ENCODE measurements at places on chromosomes 6 and 20. TPM values are rescaled to one million over a fixed set of nuclear protein-coding genes. Genes with fewer than 3 reads are reported as not detected.

DNA sequence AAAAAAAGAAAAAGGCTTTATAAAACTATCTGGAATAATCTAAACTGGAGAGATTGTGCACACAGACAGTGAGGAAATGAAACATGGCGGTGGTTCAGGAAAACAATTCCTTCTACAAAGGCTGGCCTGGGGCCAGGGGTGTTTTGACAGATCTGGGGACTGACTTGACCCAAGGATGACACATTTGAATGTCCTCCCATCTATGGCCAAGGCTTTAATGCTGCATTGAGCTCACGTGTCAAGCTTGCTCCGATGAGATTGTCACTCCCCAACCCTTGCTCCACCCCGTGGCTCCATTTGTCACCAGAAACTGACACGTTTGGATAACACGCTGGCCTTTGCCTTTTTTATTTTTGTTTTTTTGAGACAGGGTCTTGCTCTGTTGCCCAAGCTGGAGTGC is 156.1 kb downstream of the ZFP64 start:
- no peak for DNase-seq

- DNase-seq, result peak; percentile 81
These were observed 11.0 kb downstream of the UNC5CL start for GRCh38 chr6:41027799-41028560.

- DNase-seq, result no peak
These were observed 21.5 kb downstream of the EZR start for GRCh38 chr6:158797331-158798310.

DNA sequence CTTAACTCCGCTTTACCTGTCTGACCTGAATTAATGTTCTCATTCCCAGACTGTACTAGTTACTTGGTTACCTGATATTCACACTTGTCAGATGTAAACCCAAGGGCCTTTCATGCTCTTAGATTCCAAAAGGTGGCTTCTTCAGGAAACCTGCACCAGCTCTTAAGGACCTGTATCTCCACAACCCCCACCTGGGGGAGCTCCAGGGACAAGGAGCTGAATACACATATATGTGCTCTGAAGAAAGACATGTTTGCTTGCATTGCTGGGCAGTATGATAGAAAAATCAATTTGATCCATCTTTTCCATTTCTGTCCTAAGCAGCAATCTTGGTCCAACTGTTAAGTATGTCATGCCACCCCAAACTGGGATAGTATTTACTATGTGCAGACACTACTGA is 64.8 kb upstream of the POU3F2 start:
- peak; percentile 14 for DNase-seq

DNA sequence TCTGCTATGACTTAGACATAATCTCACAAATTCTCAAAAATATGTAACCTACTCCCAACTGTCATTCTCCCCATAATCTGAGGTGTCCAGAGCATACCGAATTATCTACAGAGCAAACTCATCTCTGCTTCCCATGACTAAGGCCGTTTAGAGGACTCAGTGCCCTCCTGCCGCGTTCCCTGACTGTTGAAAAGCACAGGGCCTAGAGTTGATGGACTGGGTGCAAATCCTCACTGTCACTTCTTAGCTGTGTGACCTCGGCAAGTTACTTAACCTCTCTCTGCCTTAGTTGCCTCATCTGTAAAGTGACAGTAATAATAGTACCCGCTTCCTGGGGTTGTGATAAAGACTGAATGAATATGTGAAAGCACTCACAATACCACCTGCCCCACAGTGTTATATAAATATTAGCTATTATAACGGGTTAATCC is 4.7 kb upstream of the TUBB2A start:
- DNase-seq, result no peak

DNA sequence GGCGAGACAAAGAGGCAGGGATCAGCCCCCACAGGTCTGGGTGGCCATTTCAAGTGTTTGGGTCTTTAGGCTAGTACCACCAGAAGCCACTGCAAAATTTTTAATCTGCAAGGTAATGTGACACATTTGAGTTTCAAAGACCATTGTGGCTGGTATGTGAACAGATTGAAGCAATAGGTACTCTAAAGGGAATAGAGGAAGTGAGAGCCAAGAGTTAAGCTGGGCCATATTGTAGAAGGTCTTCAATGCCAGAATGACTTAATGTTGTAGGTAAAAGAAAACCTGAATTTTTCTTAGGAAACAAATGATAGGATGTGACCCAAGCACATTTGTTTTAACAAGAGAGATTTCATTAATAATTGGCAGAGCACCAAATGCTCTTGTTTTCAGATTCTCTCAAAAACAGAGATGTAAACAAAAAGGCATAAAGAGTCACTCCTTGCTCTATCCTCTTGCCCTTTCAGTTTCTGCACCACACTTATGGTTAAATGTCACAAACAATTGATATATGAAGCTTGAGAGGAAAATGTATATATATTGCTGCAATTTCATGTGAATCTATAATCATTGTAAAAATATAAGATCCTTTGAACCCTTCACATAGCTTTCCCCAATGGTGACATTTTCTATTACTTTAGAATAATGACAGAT is 307.1 kb upstream of the PLN start:
- no peak for DNase-seq

GRCh38 chr6:156852147-156852857 is 75.1 kb downstream of the ARID1B start:
- DNase-seq, result no peak

- no peak for DNase-seq
These were observed 99.7 kb upstream of the RALGAPA2 start for GRCh38 chr20:20812136-20812535.

DNA sequence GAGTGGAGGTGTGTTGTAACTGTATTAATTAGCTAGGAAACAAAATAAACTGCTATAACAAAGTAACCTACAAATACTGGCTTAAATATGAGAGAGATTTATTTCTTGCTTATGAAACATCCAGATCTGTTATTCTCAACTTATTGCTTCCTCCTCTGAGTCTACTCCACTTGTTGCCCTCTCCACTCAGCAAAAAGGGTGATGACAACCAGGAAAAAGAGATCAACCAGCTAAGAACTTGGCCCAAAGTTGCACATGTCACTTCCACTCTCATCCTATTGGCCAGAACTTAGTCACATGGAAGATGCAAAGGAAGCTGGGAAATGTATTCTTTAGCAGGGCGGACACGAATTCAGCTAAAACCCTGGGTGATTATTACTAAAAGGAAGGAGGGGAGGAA is 5.2 kb upstream of the TP53RK start:
- no peak for DNase-seq

DNA sequence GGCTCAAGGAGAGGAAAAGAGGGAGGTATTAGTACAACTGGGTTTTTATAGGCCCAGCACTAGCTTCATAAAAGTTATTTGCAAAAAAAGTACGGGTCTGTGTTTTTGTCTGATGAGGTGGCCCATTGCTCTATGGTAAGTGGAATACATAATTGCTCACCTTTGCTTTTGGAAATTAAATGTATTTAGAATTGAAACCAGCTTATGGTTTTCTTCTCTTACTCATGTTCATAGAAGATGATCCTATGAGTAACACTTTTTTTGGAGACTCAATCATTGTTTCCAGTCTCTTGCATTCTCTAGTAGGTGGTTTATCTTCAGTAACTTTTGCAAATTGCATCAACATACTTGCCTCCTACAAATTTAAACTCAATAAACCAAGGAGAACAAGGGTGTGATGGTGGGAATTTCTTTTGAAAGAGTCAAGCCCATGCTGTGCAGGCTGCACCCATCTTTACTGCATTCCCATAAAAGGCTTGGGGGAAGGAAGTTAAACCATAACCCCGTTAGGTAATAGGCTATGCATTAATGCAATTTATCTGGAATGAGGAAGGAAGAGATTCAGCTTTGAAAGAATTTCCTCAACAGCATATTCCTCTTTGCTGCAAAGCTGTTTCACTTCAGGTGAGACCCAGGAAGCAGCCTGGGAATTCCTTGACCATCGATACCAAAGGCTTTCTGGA is 48.5 kb upstream of the EDN1 start:
- no peak for DNase-seq

- no peak for DNase-seq
These were observed 45.5 kb downstream of the PCNA start for GRCh38 chr20:5074232-5074674.

DNA sequence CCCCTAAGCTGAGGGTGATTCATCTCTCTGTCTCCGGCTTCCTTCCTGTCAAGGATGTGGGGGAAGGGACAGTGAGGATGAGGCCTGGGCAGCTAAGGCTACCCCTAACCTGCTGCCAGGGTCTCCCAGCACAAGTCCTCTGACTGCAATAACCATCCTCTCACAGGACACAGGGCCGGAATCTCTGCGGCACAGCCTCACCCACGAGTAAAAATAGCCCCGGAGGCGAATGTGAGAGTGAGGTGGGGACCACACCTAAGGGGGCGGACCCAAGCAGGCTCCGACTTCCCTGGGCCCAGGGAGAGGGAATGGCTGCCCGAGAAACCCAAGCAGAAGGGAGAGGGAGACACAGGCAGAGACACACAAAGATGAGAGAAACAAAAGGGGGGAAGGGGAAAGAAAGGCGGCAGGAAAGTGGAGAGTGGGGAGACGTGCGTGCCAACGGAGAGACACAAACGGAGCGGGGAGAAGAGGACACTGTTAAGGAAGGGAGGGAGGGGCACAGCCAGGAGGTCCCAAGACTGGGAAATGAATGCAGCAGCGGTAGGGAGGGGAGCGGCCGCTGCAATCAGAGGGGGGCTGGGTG is 1.4 kb downstream of the CLIC1 start:
- peak; percentile 72 for DNase-seq

DNA sequence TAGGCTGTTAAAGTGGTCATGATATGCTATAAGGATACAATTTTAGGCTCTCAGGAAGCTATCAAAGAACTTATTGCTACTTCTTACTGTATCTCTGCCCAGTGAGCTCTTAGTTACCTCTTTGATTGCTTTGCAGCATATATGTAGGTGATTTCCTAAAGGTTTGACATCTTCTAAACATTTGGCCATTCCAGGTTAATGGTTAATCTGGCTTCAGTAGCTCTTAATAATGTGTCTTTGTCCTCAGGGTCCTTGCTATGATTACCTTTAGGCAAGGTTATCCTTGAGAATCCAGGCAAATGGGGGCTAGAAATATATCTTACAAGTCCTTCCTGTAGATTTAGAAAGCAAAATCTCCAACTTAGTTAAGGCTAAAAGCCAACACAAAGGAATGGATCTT is 575.4 kb downstream of the TFAP2B start:
- DNase-seq, result no peak

GRCh38 chr6:119346936-119347335 is 2.6 kb downstream of the MAN1A1 start:
- no peak for DNase-seq

GRCh38 chr6:167255918-167256553 is 35.1 kb upstream of the UNC93A start:
- no peak for DNase-seq

- no peak for DNase-seq
These were observed 73.7 kb upstream of the PTCHD4 start for GRCh38 chr6:48184648-48185047.

DNA sequence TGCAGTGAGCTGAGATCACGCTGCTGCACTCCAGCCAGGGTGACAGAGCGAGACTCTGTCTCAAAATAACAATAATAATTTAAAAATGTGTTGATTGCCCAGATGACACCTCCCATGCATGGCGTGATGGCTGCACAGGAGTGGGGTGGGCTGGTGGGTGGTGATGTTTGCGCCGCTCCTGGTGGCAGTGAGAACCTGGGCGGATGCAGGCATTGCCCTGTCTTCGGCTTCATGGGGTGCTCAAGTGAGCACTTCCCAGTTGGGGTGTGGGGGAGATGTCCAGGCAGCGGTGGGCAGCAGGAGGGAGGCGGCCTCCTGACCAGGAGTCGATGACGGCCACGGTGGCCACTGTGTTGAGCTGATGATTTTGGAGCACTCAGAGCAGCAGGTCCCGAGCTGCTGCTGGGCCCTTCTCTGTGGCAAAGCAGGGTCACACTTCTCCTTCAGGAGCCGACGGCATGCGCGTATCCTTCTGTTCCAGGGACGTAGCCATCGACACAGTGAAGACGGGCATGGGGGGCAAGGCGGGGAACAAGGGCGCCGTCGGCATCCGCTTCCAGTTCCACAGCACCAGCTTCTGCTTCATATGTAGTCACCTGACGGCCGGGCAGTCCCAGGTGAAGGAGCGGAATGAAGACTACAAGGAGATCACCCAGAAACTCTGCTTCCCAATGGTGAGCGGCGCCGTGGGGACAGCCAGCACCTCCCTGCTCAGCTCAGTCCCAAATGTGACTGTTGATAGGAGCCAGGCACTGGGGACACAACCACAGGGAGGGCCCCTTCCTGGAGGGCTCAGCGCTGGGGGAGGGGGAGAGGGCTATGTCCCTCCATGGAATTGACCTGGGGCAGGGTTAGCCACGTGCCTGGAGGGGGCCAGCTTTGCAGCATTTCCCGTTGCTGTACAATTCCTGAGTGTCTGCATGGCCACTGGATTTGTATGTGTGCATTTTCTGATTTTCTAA is 89.7 kb downstream of the SYNJ2 start:
- DNase-seq, result no peak

The BEND3 gene
- total RNA-seq, result 3.2 TPM

The CST5 gene
- total RNA-seq, result not detected

The TMC2 gene
- not detected for total RNA-seq

The SLC18B1 gene
- 6.9 TPM for total RNA-seq

The BPIFB4 gene
- total RNA-seq, result not detected

The SLC17A9 gene
- 11.8 TPM for total RNA-seq

The MOCS3 gene
- 4.2 TPM for total RNA-seq

The DPPA5 gene
- total RNA-seq, result not detected

The PAK1IP1 gene
- 21.1 TPM for total RNA-seq

The SLC22A3 gene
- not detected for total RNA-seq
